ENCODE measurements at places on chromosomes 7 and 10. TPM values are rescaled to one million over a fixed set of nuclear protein-coding genes. Genes with fewer than 3 reads are reported as not detected.

Gene DLX6
- not detected for total RNA-seq

- H3K27ac ChIP-seq = no peak overlapping the region
- peaks cover 4% of the 10 kb centered on the region for H3K27me3 ChIP-seq
- no peaks in the 10 kb centered on the region for H3K36me3 ChIP-seq
- no peak overlapping the region for H3K4me3 ChIP-seq
- no peaks in the 10 kb centered on the region for H3K4me1 ChIP-seq
These were observed 190.7 kb upstream of the GPR26 start for GRCh38 chr10:123475466-123475865.

GRCh38 chr7:151873402-151873965 is 3.4 kb downstream of the PRKAG2 start:
- H3K27me3 ChIP-seq = no peaks in the 10 kb centered on the region
- no peak overlapping the region for H3K27ac ChIP-seq
- DNase-seq = no peak
- no peak overlapping the region for H3K4me3 ChIP-seq

Gene GLUD1
- 174 TPM for total RNA-seq

Gene FGFR2
- 0.05 TPM for total RNA-seq

DNA sequence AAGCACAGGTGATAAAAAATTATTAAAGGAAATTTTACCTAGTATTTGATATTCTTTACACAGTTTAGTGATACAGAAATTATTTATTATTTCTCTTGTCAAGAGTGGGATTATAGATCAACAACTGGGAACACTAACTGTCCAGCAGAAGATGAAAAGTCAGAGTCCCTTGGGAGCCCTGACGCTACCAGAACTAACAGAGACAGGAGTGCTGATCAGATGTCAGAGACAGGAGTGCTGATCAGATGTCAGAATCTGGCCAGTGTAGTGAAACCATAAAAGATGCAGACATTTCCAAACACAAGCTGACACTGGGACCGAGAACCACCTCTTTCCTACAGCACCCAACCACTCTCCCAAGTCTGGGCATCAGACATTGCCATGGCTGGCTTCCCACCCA is 828.2 kb downstream of the TNS3 start:
- no peak overlapping the region for H3K4me3 ChIP-seq
- no peak overlapping the region for H3K27ac ChIP-seq
- H3K4me1 ChIP-seq = no peaks in the 10 kb centered on the region

Gene SPAM1
- not detected for total RNA-seq

DNA sequence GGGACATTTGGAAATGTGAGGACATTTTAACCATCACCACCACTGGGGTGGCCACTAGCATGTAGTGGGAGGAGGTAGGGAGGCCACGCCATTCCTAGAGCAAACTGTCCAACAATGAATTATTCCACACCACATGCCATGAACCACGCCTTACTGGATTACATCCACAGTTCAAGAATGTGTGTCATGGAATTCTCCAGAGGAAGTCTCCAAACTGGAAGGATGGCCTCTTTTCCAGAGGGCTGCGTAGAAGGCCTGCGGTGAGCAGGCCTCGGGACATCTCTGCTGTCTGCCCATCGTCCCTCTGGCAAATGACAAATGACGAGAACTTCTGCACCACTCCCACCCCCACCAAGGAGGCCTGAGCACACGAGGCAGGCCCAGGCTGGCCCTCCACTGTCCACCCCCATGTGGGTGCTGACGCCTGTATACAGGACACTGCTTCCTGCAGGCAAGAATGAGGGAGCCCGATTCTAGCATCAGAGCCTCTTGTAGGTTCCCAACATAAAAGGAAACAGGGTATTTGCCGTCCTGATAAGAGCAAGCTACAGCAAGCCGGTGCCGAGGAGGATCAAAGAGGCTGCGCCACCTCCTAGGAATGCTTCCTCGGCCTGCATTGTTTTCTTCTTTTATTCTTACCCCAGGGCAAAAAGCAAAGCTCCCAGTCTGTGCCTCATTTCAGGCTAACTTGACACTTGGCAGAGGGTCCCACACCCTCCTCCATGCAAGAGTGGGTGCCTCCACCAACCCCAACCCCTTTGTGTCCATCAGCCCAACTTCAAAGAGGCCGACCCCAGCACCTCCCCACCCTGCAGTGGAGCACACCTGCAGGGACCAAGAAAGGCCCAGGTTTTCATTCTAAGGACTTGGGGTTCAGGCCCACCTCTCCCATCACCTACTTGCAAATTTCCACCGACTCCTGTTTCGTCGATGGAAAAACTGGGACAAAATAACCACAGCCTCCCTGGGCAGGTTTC is 23.9 kb downstream of the TNS3 start:
- no peaks in the 10 kb centered on the region for H3K36me3 ChIP-seq
- H3K27ac ChIP-seq = no peak overlapping the region
- DNase-seq = no peak
- no peaks in the 10 kb centered on the region for H3K27me3 ChIP-seq
- no peaks in the 10 kb centered on the region for H3K4me1 ChIP-seq

GRCh38 chr7:64639267-64640001 is 26.5 kb upstream of the ZNF107 start:
- H3K4me3 ChIP-seq = no peak overlapping the region
- H3K27me3 ChIP-seq = no peaks in the 10 kb centered on the region
- H3K27ac ChIP-seq = no peak overlapping the region
- DNase-seq = peak; percentile 15
- H3K4me1 ChIP-seq = no peaks in the 10 kb centered on the region
- H3K36me3 ChIP-seq = no peaks in the 10 kb centered on the region

DNA sequence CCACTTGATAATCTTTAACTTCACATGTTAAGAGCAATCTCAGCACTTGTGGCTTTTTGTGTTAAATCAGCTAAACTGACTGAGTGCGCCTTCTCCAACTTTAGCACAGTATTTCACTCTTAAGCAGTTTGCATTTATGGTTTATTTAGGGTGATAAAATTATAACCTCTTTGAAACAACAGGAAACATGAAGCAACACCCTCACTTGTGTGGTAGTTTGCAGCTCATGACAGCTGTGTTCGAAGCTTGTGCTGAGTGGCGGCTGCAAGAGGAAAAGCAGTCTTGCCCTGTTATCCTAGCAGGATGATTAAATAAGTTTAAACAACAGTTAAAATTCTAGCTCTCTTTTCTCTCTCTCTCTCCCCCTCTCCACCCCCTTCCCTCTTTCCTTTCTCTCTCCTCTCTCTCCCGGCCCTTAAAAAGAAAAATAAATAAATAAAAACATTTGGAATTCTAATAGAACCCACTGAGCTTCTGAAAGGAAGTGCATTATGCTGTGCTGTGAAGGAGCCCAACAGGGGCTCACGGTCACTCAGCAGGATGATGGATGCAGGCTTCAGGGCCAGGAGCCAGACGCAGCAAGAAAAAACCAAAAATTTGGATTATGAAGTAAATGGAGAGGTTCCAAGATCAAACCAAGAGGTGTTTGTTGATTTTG is 25.2 kb downstream of the OGDH start:
- peak; percentile 49 for DNase-seq
- H3K27ac ChIP-seq = peak overlapping the region; percentile 96
- peak overlapping the region; percentile 37 for H3K4me3 ChIP-seq
- peaks cover 80% of the 10 kb centered on the region for H3K4me1 ChIP-seq

Gene PRDX3
- total RNA-seq = 182 TPM

DNA sequence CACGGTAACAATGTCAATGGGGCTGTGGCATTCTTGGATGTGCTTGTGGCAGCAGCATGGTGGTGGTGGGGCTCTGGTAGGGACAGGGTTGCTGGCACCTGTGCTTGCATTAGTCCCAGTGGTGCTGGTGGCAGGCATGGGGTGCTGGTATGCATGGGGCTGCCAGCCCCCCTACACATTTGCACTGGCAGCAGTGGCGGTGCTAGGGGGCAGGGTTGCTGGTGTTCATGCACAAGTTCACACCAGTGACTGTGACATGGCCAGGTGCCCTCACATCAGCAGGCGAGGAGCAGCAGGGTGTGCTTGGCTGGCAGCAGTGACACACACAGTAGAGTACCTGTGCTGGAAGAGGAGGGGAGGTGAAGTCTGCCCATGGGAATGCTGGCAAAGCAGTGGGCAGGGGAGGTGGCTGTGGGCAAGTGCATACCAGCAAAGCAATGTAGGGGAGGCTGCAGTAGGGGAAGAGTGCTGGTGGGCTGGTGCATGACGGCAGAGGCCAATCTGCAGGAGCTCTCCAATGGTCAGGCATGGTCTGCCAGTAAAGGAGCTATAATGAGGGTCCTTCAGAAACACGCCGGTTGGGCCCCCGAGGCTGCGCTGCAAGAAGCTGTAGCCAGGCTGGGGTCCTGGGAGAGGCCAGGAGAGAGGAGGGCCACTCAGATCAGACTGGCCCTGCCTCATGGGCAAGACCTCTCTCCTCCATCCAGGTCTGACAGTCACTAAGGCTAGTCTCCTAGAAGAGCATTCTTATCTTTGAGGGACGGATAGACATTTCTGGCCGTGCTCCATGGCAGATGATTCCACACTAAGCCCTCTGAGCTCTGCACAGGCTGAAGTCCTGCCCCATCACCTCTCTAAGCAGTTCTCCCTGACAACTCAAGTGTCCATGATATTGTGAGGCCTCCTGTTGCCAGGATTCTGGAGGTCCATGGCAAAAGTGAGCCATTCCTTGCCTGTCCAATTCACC is 406.4 kb downstream of the SEMA3D start:
- no peak for DNase-seq
- H3K4me3 ChIP-seq = no peak overlapping the region
- H3K27me3 ChIP-seq = no peaks in the 10 kb centered on the region
- H3K27ac ChIP-seq = no peak overlapping the region
- H3K4me1 ChIP-seq = no peaks in the 10 kb centered on the region
- H3K36me3 ChIP-seq = no peaks in the 10 kb centered on the region

DNA sequence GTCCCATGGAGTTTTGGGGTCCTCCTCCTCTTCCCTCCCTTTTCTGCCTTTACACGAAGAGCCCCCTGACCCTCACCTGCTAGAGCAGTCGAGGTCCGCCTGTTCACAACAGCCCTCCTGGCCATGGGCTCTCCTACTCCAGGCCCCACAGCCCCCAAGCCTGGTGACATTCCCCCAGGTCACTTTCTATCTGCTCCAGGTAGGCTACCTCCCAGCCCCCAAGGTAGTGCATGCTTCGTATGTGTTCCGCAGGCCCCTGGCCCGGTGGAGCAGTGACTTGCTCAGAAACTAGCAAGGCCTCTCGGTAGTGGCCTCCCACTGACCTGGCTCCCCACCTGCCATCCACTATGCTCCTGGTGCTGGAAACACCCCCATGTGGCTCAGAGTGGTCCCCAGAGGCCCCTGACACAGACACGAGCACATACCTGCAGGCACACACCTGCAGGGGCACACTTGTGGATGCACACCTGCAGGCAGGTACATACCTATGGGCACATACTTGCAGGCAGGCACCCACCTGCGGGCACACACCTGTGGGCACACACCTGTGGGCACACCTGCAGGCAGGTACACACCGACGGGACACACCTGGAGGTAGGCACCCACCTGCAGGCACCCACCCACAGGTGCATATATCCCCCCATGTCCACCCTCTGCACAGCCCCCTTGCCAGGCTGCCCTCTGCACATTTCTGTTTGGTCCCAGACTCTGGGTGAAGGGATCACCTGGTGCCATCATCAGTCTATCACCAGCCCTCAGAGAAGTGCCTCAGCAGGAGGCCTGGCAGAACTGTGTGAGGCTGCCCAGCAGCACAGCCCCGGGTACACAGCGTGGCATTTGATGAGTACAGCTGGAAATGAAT is 322.5 kb downstream of the PTPRN2 start:
- H3K4me3 ChIP-seq = no peak overlapping the region
- H3K4me1 ChIP-seq = no peaks in the 10 kb centered on the region
- no peaks in the 10 kb centered on the region for H3K27me3 ChIP-seq
- no peak for DNase-seq

DNA sequence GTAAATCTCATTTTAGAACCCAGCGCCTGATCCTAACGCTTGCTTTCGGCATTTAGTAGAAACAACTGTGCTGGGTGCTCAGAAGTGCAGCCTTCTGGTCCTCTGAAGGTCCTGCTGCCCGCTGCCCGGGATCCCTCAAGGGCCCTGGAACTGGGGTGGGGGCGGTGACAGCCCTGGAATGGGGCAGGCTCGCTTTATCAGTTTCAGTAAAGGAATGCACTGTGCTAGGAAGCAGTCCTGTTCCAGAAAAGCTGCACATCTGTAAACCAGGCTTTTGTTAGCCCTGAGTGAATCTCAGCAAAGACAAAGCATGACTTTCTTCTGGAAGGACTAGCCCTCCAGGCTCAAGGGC is 254.6 kb downstream of the TNS3 start:
- H3K27me3 ChIP-seq = no peaks in the 10 kb centered on the region
- H3K4me3 ChIP-seq = no peak overlapping the region
- no peaks in the 10 kb centered on the region for H3K4me1 ChIP-seq
- DNase-seq = no peak
- no peak overlapping the region for H3K27ac ChIP-seq

DNA sequence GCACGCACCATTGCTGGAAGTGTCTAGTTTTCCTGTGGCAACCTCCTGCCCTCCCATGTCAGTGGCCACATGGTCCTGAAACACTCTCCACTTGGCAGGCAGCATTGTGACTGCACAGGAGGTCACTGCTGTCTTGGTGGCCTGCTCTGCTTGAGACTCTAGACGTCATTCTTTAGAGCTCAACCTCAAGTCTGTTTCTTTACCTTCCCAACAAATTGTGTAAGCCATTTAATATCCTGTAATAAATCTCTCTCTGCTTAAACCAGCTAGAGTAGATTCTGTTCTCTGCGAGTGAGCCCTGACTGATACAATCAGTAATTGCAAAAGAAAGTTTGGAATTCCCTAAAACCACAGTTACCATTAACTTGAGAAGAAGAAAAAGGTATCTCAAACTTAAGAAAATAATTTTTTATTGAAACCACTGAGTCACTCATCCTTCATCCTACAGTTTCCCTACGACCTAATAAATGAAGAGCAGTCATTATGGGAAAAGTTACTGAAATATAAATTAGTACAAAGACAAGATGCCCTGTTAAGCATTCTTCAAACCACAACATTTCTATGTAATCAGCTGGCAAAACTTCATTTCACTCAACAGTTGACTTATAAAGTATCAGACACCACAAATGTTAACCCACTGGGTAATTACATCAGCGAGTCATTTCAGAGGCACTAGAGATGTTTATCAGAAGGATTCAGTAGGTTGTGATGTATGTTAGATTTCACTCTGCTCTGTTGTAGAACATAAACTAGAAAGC is 18.0 kb downstream of the SLC25A13 start:
- peaks cover 8% of the 10 kb centered on the region for H3K36me3 ChIP-seq
- H3K4me3 ChIP-seq = peak overlapping the region; percentile 23
- peaks cover 52% of the 10 kb centered on the region for H3K4me1 ChIP-seq
- DNase-seq = no peak

Gene OR13A1
- not detected for total RNA-seq

DNA sequence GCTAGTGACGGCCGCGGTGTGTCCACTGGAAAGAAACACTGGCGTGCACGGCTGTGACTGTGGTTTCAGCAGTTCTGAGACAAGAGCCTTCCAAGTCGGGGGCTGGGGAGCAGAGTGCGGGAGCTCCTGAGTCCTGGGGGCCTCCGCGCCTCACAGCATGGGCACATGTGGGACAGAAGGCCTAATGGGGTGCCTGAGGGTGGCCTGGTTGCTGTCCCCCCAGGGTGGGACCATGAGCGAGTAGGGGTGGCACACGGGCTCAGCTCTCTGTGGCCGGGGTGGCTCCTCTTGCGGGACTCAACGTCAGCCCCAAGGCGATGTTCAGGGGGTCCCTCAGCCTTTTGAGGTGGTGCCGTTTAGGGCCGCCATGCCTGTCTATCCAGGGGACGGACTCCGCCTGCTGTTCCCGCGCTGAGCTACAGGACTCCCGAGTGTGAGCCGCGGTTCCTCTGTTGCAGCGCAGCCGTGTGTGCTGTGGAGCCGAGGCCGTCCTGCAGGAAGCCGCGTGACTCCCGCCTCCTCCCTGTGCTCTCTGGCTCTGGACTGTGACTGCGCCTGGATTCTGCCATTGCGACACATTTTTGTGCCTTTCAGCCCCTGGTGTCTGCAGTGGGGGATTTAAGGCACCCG is 23.5 kb upstream of the CHST12 start:
- no peak for DNase-seq
- no peaks in the 10 kb centered on the region for H3K4me1 ChIP-seq
- no peak overlapping the region for H3K4me3 ChIP-seq
- H3K36me3 ChIP-seq = peaks cover 57% of the 10 kb centered on the region
- H3K27me3 ChIP-seq = no peaks in the 10 kb centered on the region

Gene TMEM254
- total RNA-seq = 12.3 TPM

Gene TRIM50
- not detected for total RNA-seq

Data from activated CD4-positive, alpha-beta memory T cell treated with anti-CD3 and anti-CD28 coated beads for 36 hours (primary cell).